ENCODE measurements at places on chromosomes 5 and 9.

DNA sequence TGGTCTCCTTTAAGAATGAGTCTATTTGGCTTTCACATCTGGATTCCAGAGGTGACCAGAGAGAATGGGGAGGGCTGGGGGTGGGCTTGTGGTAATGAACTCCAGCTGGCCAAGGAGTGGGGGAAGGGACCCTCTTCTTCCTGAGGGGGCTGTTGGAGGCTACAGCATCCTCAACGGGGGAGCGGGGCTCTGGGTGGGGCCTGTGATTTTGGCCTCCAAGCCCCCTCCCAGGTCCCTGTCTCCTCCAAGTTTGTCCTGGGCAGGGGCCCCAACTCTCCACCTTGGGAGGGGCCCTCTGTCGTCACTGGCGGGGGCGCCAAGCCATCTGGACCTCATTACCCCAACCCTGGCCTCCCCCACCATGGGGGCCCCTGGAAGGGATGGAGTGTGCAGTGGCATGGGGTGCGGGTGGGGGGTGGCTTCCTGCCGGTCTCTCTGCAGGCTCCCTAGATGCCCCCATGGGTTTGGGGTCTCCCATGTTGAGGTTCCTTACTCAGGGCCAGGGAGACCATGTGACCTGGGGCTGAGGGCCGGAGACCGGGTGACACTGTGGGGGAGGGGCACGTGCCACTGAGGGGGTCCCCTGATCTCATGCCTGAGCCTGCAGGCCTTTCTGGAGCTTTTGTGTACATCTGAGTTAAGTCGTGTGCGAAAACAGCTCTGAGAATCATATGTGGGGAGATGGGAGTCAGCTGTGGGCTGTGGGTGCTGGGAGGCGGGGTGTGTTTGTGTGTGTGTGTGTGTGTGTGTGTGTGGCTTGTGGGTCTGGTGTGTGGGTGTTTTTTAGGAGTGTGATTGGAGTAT lies 32.4 kb downstream of the GOLGA2 start:
- no peak for DNase-seq

- DNase-seq: no peak
Measured at GRCh38 chr9:119793218-119793617, 424.0 kb upstream of the BRINP1 start.

- no peak for DNase-seq
Measured at GRCh38 chr9:116506685-116507084, 180.4 kb upstream of the TRIM32 start.

- no peak for DNase-seq
Measured at GRCh38 chr9:105535920-105536668, 21.8 kb upstream of the FKTN start.

DNA sequence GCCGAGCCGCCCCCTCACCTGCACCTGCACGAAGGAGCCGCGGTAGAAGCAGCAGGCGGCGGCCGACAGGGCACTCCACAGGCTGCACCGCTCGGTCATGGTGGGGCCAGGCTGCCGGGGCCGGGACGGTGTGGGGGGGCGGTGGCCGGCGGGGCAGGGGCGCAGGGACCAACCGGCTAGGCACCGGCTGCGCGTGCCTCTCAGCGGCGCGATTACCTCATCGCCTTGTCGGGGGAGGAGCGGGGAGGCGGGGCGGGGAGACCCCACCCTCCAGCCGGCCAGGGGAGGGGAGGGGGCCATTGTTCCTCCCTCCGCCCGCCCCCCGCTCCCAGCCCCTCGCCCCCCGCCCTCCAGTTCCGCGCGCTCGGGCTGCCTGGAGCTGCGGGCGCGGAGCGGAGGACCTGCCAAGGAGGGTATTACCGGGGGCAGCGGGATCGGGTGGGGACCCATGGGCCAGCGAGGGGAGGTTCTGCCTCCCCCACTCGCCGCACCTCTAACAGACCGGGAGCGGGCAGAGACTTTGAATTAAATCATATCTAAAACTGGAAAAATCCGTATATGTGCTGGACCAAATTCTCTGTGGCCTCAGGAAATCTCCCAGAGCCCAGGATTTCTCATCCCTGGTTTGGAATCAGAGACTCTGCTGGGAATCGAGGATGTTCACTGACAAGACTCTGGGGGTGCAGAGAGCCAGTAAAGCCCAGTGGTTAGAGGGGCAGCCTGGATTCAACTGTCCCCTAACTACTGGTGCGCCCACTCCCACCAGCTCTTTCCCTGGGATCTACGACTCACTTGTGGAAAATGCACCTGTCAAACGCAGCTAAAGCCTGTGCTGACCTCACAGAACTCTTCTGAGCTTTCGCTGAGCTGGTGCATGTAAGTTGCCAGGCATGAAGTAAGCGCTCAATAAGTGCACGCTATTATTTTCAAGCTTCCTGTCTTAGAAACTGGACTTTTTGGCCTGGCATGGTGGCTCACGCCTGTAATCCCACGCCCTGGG lies 20.3 kb upstream of the TOR2A start:
- no peak for DNase-seq

- no peak for DNase-seq
Measured at GRCh38 chr5:103414604-103415003, 148.0 kb downstream of the NUDT12 start.

DNA sequence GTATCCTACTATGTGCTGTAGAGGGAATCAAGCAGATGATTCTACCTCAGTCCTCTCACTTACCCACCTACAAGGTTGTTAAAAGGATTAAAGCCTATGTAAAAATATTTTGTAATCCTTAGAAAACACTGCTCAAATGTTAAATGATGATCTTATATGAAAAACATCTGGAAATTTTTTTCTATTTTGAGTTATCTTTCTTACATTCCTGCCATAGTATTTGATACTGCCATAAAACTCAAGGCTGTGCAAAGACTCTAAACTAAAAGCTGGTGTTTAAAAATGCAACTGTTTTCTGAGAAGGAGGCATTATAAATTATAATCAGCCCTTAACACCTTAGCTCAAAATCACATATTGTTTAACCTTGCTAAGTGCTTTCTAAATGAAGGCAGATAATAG lies 474.2 kb downstream of the PRELID2 start:
- no peak for DNase-seq

All from CD4-positive, alpha-beta T cell treated with Interleukin-12 subunit alpha and Interleukin-12 subunit beta, for 1 hour (primary cell).